ENCODE measurements at places on chromosomes 13 and 19. TPM values are rescaled to one million over a fixed set of nuclear protein-coding genes. Genes with fewer than 3 reads are reported as not detected.

ZNF486 gene
- total RNA-seq: 6.2 TPM

ZNF302 gene
- 7.1 TPM for total RNA-seq

FXYD1 gene
- not detected for total RNA-seq

ANKRD10 gene
- total RNA-seq: 25.1 TPM

C19orf81 gene
- 0.89 TPM for total RNA-seq

NLRP11 gene
- total RNA-seq: not detected

UNC13A gene
- 0.16 TPM for total RNA-seq

RTBDN gene
- total RNA-seq: not detected

NCAN gene
- total RNA-seq: not detected

ZNF382 gene
- total RNA-seq: 12.5 TPM
